ENCODE measurements at places on chromosomes 16 and 17.
A peak's percentile ranks its signal among the peaks of the same experiment; 100 is the strongest.

DNA sequence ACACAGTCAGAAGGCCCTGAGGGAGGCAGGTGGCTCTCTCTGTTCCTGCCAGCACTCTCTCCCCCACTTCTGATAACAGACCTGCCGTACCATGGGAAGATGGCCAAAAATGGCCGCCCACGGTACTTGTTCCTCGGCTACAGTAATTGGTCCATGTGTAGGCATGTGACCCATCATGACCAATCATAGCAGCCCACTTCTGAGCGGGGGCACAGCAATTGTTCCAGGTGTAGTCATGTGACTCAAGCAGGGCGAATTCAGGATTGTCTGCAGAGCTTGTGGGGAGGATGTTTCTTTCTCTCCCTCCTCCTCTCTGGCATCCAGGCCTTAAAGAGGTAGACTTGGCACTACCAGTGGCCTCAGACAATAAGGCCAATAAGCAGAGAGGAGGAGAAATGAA lies 250.4 kb downstream of the MRTFB start:
- no peak for DNase-seq

DNA sequence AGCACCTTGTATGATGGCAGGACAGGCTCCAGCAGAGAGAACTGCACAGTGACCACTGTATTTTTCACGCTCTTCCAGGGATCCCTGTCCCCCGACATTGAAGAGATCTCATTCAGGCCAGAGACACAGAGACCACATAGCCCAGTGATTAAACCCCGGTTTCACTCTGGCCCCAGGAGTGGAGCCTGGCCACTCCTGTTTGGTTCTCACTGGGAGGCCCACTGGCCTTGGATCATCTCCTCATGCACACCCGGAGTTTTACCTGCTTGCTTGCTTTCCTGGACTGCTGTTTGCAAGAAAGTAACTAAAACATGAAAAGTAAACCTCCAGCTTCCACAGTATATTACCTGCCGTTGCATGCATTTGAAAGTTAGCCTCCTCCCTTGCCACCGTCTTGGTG lies 13.2 kb upstream of the CLEC18C start:
- no peak for DNase-seq

DNA sequence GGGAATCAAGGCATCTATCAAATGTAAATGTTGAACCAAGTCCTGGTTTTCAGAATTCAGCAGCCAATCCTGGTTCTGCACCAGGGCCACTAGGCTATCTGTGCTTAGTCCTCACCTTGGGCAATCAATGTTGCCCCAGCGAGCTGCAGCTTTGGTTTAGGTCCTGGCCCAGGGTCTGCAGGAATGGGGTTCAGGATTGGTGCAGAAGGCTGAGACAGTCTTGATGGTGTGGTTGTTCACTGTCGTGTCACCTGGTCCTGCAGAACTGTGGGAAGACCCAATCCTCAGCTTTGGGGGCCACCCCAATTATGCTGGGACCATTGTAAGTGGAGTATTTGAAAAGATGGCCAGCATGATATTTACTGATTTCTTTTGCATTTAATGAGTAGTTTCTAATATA lies 10.6 kb downstream of the TERF2IP start:
- DNase-seq: no peak

DNA sequence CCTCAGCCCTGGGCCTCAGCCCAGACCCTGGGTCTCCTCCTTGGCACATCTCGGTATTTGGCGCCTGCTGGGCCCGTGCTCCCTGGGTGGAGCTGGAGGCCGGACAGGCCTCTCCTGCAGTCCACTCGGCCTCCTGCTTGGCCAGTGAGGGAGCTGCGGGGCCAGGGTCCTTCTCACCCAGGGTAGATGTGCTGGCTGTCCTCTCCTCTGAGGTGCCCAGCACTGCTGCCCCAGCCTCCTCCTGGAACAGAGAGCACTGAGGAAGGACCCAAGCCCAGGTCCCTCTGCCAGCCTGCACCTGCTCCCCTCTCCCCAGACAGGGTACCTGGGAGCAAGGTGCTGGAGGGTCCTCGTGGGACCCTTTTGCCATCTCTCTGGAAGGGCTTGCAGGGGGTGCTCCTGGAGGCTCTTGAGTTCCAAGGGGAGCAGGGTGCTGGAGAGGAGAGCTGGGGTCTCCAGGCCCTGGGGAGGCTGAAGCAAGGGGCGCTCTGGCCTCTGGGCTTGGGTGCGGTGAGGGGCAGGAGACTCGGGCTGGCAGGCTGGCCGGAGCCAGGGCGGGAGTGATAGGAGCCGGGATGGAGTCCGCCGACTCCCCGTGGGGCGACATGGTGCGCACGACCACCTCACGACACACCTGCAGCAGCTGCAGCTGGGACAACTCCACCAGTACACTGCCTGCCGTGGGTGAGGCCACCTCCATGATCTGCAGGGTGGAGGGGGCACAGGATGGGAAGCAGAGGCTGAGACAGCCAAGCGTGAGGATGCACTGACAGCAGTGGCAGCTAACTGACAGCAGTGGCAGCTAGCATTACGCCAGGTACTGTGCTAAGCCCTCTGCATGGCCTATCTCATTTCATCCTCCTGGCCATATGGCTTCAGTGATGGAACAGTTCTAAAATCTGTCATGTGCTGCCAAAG lies 17.8 kb downstream of the TSPOAP1 start:
- DNase-seq: no peak

GRCh38 chr17:38539386-38539785 lies 66.4 kb downstream of the SRCIN1 start:
- DNase-seq: no peak

DNA sequence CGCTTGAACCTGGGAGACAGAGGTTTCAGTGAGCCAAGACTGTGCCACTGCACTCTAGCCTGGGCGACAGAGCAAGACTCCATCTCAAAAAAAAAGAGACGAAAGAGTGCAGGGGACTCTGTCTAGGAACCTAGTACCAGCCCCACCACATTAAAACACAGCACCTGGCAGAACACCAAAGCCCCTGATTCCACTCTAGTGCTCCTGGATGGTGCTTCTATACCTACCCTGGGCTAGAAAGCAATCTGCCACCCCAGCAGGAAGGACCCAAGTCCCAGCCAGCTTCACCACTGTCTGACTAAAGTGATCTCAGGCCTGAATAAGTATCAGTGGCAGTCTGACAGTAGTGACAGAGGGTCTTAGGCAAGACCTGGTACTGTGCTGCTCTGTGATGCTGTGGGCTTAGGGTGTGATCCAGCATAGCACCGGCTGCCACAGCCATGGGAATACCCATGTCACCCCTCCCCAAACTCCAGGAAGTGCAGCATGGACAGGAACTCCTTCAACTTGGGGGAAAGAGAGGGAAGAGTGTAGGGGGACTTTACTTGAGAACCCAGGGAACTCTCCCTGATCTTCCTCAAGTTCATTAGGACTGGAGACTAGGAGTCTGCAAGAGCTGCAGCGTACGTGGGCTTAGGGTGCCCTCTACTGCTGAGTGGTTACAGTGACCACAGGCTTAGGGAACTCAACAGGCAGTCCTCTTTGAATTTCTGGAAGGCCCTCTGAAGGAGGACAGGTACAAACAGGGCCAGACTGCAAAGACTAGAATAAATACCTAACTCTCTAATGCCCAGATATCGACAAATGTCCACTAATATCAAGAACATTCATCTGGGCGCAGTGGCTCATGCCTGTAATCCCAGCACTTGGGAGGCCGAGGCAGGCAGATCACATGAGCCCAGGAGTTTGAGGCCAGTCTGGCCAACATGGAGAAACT lies 30.0 kb upstream of the RNF43 start:
- DNase-seq: peak; percentile 71

GRCh38 chr16:69467080-69467479 lies 42.7 kb downstream of the CYB5B start:
- DNase-seq: no peak

DNA sequence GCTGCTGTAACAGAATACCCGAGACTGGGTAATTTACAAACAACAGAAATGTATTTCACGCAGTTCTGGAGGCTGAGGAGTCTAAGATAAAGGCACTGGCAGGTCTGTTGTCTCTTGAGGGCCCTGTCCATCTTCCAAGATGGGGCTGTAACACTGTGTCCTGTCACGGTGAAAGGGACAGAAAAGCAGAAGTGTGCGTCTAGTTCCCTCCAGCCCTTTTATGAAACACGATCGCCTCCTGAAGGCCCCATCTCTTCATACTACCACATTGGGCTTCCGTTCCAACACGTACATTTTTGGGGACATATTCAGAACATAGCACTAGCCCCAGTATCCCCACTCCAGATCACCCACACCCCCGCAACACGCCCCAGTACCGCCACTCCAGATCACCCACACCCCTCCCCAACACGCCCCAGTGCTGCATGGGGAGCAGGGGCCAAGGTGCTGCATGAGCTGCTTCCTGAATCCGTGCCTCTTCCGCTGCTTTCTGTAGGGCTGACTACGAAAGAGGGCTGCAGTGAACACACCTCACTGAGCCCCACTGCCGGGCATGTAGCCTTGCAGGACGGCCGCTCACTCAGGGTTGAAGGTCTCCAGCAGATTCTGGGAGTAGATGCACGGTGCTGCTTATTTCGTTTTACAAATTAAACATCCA lies 91.9 kb downstream of the RPTOR start:
- no peak for DNase-seq

DNA sequence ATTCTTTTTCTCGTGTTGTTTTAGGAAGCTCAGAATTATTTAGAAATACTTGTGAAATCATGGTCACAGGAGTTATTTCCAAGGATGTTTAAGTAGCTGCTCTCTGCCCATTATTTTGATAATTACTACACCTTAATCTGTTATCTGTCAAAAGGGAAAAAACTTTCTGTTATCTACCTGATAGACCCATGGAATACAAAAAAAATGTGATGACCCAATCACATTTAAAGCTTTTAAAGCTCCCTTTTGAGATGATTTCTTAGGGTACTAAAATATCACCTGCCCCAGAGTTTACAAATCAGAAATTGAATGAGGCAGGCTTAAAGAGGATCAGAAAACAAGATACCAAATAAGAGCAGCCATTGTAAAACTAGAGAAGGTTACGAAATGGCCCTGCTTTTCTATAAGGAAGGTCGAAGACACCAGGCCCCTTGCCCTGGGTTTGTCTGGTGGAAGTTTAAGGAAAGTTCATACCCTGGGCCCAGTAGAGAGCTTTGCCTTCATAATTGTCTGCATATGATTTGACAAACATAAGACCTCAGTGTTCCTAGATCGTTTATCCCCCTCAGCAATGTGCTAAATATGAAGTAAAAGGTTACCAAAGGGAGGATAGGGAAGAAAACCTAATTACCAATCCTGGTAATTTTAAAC lies 149.9 kb upstream of the TBX2 start:
- no peak for DNase-seq

- DNase-seq: no peak
Observed at GRCh38 chr16:73048292-73049080, 558 bp upstream of the ZFHX3 start.

DNA sequence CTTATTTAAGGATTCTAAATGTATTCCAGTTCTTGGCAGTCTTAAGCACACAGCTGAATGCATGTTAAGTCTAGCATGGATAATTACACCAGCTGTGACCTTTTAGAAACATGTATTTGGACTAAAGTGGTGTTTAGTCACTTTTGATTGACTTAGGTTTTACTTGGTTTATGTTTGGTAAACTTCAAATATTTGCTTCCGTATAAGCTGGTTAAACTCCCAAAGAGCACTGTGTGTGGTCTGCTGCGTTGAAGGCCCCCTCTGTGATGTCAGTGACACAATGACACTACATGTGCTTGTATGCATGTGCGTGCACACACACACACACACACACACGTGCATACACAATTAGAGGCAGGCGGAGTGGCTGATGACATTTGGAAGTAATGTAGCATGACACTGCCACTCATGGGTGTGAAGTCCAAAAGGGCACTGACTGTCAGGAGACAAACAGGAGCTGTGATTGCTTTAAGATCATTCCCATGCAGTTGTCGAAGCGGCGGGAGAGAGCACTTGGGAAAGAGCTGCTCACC lies 156.1 kb upstream of the CDH13 start:
- DNase-seq: no peak

- no peak for DNase-seq
Observed at GRCh38 chr17:49554694-49555494, 20.8 kb upstream of the NXPH3 start.

- DNase-seq: no peak
Observed at GRCh38 chr17:17877529-17878358, 41.0 kb upstream of the SREBF1 start.

DNA sequence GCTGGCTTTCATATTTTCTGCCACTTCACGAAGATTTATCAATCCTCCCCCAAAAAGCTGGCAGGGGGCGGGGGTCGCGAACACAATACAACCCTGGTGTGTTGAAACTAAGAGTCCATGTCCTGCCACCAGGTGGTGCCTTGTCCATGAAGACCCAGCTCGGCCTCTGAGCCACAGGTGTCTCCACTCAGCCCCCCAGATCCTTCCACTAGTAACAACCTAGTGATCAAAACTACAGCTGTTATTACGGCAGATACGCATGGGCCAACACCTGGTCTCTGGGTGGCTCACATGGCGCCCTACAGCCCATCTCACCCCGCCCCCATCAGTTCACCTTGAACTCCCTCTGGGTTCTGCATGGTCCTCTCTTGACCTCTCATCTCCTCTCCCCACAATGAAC lies 27.7 kb downstream of the USP7 start:
- DNase-seq: no peak

DNA sequence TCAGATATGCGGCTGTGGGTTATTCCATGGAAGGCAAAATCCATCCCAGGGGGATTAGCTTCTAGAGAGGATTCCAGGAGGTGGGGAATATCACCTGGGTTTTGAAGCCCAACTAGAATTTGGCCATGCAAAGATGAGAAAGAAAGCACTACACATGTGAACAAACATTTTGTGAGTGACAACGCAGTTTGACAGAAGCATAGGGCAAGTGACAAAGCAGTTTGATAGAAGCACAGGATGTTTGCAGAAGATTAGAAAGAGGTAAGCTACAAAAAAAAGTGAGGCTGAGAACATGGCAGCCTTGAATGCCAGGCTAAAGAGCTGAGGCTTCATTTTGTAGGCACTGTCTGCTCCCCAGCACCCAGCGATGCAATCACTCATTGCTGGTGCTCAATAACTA lies 12.3 kb upstream of the KRT38 start:
- no peak for DNase-seq

DNA sequence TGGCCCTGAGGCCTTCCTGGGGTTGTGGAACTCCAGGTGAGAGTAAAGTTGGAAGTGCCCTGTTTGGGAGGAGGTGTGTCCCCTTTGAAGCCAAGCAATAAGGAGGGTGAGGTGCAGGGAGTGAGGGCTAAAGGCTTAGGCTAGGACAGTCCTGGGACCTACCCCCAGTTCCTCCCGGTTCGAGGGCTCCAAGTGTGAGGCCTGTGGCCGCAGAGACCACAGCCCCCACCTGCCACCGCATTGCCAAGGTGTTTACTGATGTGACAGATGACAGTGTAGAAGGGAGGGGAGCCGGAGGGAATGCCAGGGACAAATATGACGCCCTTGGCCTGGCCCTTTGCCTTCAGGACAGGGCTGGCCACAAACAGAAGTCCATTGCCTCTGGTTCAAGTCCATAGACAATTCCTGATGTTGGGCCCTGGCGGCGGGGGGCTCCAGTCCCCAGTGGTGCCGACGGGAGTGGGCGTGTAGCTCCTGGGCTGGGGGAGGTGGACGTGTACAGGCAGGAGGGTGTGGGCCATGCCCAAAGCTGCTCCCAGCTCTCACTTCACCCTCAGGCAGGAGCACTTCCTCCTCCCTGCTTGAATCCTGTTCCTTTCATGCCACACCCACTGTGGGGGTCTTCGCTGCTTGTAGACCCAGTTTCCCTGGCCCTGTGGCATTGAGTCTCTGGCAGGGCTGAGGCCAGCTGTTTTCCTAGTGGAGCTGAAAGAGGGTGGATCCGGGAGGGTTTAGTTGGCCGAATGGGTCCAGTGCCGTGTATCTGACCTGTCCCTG lies 3.2 kb downstream of the ADORA2B start:
- no peak for DNase-seq

- DNase-seq: no peak
Observed at GRCh38 chr16:31108794-31109558, 790 bp downstream of the BCKDK start.

- DNase-seq: no peak
Observed at GRCh38 chr17:19378416-19379360, at the start of gene MAPK7. Gene MAPK7, plus strand, starts transcription at chr17:19378498. Its CDS starts 403 bp downstream, at chr17:19378901.
